Activated T-helper 1 cell treated with anti-CD3 and anti-CD28 coated beads, Interleukin-12 subunit alpha, Interleukin-12 subunit beta, Interleukin-2, Interleukin-4 antibody, amounts not matched to agents 30 ng/mL and 10 ng/mL and 1 ng/mL, durations not matched to agents 14 hours and 24 hours and 36 hours (primary cell): ENCODE measurements at places on chromosomes 4 and X. TPM values are rescaled to one million over a fixed set of nuclear protein-coding genes. Genes with fewer than 3 reads are reported as not detected.

GRCh38 chr4:152045449-152045806 is 284.6 kb upstream of the GATB start:
- peaks cover 1% of the 10 kb centered on the region for H3K36me3 ChIP-seq
- H3K4me1 ChIP-seq, result peaks cover 5% of the 10 kb centered on the region
- no peak for DNase-seq
- H3K27ac ChIP-seq, result no peak overlapping the region
- H3K27me3 ChIP-seq, result peaks cover 1% of the 10 kb centered on the region

GRCh38 chr4:184163813-184164212 is 53.9 kb downstream of the ENPP6 start:
- no peak overlapping the region for H3K4me3 ChIP-seq
- peak; percentile 9 for DNase-seq
- H3K27ac ChIP-seq, result no peak overlapping the region
- peaks cover 49% of the 10 kb centered on the region for H3K27me3 ChIP-seq

- no peaks in the 10 kb centered on the region for H3K4me1 ChIP-seq
- no peak overlapping the region for H3K4me3 ChIP-seq
- no peak overlapping the region for H3K27ac ChIP-seq
- H3K36me3 ChIP-seq, result no peaks in the 10 kb centered on the region
Measured at GRCh38 chr4:24063731-24064130, 173.9 kb upstream of the PPARGC1A start.

- H3K27me3 ChIP-seq, result no peaks in the 10 kb centered on the region
- no peak overlapping the region for H3K4me3 ChIP-seq
- H3K36me3 ChIP-seq, result no peaks in the 10 kb centered on the region
- DNase-seq, result no peak
Measured at GRCh38 chr4:137541181-137541580, 8.9 kb upstream of the PCDH18 start.

DNA sequence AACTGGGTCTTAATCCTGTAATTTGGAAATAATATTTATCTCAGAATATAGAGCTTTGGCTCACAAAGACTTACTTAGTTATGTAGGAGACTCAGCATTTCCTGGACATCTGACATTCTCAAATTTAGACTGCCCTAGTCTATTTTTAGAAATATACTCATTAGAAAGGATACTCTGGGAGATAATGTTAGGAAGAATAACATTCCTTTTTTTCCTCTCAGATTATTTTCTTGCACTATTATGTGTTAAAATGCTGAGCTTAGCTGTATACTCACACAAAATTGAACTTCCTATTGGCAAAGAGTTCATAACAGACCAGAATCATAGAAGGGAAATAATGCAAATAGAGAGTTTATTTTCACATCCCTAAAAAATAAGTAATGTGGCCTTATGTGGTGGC is 1424.9 kb upstream of the PCDH7 start:
- no peaks in the 10 kb centered on the region for H3K4me1 ChIP-seq
- H3K4me3 ChIP-seq, result no peak overlapping the region
- H3K27ac ChIP-seq, result no peak overlapping the region
- no peaks in the 10 kb centered on the region for H3K27me3 ChIP-seq
- no peak for DNase-seq
- H3K36me3 ChIP-seq, result no peaks in the 10 kb centered on the region

DNA sequence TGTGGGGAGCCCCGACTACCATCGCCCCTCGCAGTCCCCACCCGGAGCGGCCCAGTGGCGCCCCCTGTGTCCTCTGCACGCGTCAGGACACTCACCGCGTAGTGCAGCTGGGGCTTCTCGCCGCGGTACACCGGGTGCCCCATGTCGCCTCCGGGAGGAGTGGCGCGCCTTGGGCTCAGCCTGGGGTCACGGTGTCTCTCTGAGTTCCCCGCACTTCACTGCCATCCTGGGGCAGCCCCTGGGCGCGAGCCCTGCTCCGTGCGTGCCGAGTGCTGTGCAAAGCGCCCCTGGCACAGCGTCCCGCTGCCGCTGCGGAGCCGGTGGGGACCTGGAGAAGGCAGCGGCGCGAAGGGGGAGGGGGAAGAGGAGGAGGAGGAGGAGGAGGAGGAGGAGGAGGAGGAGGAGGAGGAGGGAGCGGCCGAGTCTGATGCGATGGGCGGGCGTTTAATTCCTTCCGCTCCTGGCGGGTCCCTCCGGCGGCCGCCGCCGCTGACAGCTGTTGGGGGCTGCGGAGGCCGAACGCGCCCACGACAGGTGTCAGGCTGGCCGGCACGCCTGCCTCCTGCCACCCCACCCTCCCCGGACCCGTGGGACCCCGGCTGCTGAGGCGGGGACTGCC is 134.3 kb downstream of the AMELX start:
- H3K27me3 ChIP-seq, result peaks cover 18% of the 10 kb centered on the region
- H3K27ac ChIP-seq, result no peak overlapping the region
- DNase-seq, result no peak

Gene BMP3
- total RNA-seq, result not detected in 2 replicates

GRCh38 chrX:118259213-118259612 is 86.7 kb upstream of the WDR44 start:
- no peak overlapping the region for H3K27ac ChIP-seq
- H3K27me3 ChIP-seq, result peaks cover 2% of the 10 kb centered on the region
- no peaks in the 10 kb centered on the region for H3K4me1 ChIP-seq

GRCh38 chrX:110251961-110252360 is 65.9 kb downstream of the AMMECR1 start:
- no peak for DNase-seq
- H3K4me1 ChIP-seq, result no peaks in the 10 kb centered on the region
- no peak overlapping the region for H3K4me3 ChIP-seq

DNA sequence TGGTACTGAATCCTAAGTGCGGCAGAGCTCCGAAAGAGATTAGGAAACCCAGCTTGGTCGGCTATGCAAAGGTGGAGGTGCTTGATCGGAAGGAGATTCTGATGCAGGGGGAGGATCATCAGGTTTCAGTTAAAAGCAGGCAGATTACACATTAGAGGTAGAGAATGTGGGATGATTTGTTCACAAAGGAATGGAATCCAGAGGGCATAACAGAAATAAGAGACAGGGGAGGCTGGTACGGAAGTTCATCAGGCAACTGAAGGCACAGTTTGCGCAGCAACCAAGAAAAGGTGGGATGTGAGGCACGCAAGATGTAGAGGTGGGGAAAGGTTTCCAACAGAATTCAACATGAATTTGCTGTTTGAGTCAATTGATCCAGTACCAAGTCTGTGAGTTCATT is 424 bp upstream of the ZNF330 start:
- no peak for DNase-seq
- H3K36me3 ChIP-seq, result peaks cover 16% of the 10 kb centered on the region
- H3K27me3 ChIP-seq, result peaks cover 10% of the 10 kb centered on the region

Gene SHOX
- not detected in 2 replicates for total RNA-seq

- H3K4me3 ChIP-seq, result no peak within 1 kb of the TSS
- no peaks in the 10 kb centered on the region for H3K36me3 ChIP-seq
- no peaks in the 10 kb centered on the region for H3K4me1 ChIP-seq
- no peak for DNase-seq
- H3K27me3 ChIP-seq, result no peaks in the 10 kb centered on the region
Measured at GRCh38 chrX:111511477-111511876, at the start of gene SERTM2. Gene SERTM2, plus strand, starts transcription at chrX:111511645. Its CDS starts 7,213 bp downstream, at chrX:111518858.

GRCh38 chrX:9794495-9794894 is 8.3 kb downstream of the SHROOM2 start:
- H3K27ac ChIP-seq, result no peak overlapping the region
- no peaks in the 10 kb centered on the region for H3K4me1 ChIP-seq
- no peak overlapping the region for H3K4me3 ChIP-seq

- peaks cover 2% of the 10 kb centered on the region for H3K36me3 ChIP-seq
- no peak for DNase-seq
- H3K27ac ChIP-seq, result no peak overlapping the region
- H3K27me3 ChIP-seq, result no peaks in the 10 kb centered on the region
- H3K4me3 ChIP-seq, result no peak overlapping the region
Measured at GRCh38 chr4:77845929-77846328, 16.7 kb upstream of the MRPL1 start.

Gene GC
- total RNA-seq, result not detected in 2 replicates

DNA sequence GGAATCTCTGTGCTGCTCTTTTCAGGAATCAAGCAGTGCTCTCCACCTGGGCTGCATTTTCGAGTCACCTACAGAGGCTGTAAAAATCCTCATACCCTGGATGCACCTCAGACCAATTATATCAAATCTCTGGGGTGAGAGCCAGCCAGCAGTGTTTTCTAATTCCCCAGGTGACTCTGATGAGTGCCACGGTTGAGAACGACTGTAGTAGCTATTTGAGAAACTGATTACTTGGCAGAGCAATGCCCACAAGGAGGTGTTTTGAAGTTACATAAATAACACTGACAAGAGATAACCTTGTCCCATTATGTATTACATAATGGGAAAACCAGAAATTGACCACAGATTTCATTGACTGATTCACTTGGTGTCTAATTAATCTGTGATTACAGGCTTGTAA is 46.8 kb downstream of the CLCN4 start:
- no peak overlapping the region for H3K27ac ChIP-seq
- H3K4me3 ChIP-seq, result no peak overlapping the region
- H3K27me3 ChIP-seq, result peaks cover 2% of the 10 kb centered on the region
- DNase-seq, result no peak
